ENCODE measurements at places on chromosomes 6 and 20.

GRCh38 chr20:40978761-40979160, 49.9 kb upstream of the TOP1 start:
- DNase-seq = no peak

DNA sequence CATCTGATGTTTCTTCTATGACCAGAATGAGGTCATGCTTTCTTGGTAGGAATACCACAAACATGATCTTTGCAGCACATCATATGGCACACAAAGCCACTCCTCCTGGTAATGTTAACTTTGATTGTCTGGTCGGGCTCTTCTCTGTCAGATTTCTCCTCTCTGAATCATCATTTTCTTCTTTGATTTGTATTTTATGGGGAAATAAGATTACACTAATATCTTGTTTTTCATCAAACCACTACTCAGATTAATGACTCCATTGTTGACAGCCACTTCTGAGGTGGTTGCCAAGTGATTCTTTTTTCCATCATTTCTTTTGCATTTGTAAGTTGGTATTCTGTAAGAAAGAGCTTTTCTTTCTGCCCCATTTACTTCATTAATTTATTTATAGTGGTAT, 29.5 kb downstream of the TRMT11 start:
- DNase-seq = no peak

DNA sequence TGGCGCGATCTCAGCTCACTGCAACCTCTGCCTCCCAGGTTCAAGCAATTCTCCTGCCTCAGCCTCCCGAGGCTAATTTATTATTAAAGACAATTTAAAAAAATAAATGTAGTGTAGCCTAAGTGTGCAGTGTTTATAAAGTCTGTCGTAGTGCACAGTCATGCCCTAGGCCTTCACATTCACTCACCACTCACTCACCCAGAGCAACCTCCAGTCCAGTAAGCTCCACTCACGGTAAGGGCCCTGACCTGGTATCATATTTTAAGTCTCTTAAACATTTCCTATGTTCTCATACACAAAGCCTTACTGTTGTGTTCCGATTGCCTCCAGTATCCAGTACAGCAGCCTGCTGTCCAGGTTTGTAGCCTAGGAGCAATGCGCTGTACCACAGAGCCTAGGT, 168.2 kb upstream of the FOXQ1 start:
- no peak for DNase-seq

GRCh38 chr6:132132422-132132821, 181.2 kb upstream of the CCN2 start:
- DNase-seq = no peak

DNA sequence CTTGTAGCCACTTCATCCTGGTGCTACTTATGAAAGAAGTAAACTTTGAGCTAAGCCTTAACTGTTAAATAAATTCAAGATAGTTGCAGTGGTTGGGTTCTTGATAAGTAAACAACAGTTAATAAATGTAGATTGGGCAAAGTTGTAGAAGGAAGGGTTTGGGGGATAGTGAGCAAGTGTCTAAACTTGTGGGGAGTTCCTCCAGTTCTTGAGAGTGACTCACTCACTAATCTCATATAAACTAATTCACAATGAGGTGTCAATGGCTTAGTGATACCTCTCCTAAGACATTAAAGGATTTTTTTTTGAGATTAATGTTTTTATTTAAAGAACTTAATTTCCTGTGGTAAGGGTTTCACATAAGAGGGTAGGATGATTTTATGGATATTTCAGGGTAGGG, 507.4 kb downstream of the BMP2 start:
- no peak for DNase-seq

DNA sequence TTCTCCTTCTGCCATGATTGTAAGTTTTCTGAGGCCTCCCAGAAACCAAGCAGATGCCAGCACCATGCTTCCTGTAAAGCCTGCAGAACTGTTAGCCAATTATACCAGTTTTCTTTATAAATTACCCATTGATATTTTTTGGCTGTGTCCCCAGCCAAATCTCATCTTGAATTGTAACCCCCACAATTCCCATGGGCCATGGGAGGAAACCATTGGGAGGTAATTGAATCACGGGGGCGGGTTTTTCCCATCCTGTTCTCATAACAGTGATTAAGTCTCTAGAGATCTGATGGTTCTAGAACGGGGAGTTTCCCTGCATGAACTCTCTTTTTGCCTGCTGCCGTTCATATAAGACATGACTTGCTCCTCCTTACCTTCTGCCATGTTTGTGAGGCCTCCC, 788.5 kb downstream of the C6orf118 start:
- DNase-seq = no peak

GRCh38 chr6:21087188-21087587, 506.4 kb upstream of the SOX4 start:
- DNase-seq = no peak

DNA sequence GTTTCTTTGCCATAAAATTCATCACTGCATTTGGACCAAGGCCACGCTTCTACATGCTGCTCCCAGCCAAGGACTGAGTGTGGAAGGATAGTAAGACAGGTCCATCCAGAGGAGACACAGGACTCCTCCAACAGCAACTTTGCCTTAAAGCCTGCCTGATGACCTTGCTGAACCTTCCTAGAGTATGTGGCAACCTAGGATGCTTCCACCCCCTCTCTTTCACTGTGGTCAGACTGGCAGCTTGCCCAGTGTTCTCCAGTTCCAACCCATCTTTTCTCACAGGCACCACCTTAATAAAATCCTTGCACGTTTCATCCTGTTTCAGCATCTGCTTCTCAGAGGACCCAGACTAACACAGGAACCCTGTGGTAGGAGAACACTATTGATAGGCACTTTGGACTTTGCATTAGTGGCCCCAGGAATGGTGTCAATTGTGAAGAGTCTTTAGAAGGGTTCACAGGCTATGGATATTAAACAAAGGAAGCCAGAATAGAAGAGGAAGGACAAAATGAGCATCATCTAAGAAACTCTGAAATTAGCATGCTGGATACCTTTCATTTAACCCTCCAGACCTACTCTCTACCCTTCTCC, 2.4 kb upstream of the PKHD1 start:
- DNase-seq = no peak

GRCh38 chr20:22763257-22763906, 179.0 kb upstream of the FOXA2 start:
- DNase-seq = no peak

GRCh38 chr6:164502833-164503232, 806.6 kb downstream of the C6orf118 start:
- no peak for DNase-seq

DNA sequence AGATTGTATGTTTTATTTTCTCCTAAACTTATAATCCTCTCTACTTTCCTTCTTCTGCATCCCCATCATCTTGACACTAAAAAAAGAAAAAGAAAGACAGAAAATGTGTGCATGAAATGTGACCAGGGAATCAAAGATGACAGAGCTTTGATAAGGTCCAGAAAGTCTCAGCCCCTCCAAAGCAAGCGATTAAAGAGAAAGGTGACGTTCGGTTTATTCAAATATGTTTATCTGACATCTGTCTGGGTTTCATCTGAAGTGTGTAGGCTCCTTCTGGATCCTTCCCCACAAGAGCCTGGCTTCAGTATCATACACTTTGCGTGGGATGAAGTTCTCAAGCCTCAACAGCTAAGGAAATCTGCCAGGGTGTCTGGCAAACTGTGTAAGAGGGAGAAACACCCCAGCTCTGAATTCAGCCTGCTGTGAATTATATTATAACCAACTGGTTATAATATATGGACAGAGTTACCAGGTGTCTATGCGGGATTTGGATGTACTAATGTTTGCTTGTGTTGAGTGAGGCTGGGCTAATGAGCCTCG, 263.0 kb downstream of the ZNF217 start:
- DNase-seq = no peak

DNA sequence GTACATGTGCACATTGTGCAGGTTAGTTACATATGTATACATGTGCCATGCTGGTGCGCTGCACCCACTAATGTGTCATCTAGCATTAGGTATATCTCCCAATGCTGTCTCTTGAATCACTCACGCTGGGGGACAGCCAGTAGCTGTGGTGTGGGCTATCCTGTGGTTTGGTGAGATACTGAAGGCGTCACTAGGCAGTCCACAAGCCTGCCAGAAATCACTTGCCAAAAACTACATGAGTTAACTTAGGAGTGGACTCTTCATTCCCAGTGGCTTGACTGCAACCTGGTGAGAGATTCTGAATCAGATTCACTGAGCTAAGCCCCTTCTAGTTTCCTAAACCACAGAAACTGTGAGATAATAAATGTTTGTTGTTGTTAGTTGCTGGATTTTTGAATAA, 191.3 kb downstream of the TSHZ2 start:
- no peak for DNase-seq

Data from activated CD8-positive, alpha-beta memory T cell treated with anti-CD3 and anti-CD28 coated beads for 48 hours (primary cell).